CD4-positive, alpha-beta T cell treated with Interleukin-6 for 4 hours (primary cell): ENCODE measurements at places on chromosomes 1 and 21.

- no peak for DNase-seq
Observed at GRCh38 chr21:26739189-26739588, 106.0 kb downstream of the ADAMTS1 start.

DNA sequence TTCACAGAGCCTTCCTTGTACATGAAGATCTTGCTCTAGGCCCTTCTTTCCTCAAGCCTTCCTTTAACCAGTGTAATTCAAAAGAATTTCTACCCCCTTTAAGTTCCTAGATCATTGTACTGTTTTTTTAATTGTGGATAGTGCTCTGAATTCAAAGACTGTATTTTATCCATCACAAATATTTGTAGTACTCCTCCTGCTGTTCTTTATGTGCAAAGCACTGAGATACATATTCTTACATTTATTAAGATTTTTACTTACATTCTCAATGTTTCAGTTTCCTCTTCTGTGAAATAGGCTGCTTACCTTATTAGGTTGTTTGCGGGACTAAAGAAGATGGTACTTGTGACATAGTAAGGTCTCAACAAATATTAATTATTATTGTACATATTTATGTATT, 168.8 kb upstream of the PDE4B start:
- no peak for DNase-seq

- no peak for DNase-seq
Observed at GRCh38 chr1:37748565-37748964, 16.4 kb downstream of the EPHA10 start.

DNA sequence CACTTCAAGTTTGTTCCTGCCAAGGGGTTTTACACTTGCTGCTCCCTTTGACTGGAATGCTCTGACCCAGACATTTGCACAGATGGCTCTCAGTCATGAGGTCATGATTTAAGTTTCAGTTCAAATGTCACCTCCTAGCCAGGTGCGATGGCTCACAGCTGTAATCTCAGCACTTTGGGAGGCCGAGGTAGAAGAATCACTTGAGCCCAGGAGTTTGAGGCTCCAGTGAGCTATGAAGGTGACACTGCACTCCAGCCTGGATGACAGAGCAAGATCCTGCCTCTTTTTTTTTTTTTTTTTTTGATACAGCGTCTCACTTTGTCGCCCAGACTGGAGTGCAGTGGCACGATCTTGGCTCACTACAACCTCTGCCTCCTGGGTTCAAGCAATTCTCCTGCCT, 4.5 kb upstream of the ZMYM4 start:
- DNase-seq: no peak

DNA sequence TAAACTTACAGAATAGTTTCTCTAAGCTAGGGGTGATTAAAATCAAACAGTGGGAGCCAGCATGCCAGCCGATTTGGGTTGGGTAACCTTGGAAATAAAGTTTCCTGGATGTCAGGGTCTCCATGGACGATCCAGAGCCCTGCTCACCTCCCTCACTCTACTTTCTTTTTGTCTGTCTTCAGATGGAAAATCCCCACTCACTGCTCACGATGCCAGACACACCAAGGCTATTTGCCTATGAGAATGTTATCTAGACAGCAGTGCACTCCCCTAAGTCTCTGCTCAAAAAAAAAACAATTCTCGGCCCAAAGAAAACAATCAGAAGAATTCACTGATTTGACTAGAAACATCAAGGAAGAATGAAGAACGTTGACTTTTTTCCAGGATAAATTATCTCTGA, 13.9 kb downstream of the SLAMF7 start:
- DNase-seq: no peak

- DNase-seq: no peak
Observed at GRCh38 chr1:157844089-157844830, 2.7 kb upstream of the CD5L start.

GRCh38 chr1:19644681-19645410, 735 bp downstream of the NBL1 start:
- peak; percentile 63 for DNase-seq

DNA sequence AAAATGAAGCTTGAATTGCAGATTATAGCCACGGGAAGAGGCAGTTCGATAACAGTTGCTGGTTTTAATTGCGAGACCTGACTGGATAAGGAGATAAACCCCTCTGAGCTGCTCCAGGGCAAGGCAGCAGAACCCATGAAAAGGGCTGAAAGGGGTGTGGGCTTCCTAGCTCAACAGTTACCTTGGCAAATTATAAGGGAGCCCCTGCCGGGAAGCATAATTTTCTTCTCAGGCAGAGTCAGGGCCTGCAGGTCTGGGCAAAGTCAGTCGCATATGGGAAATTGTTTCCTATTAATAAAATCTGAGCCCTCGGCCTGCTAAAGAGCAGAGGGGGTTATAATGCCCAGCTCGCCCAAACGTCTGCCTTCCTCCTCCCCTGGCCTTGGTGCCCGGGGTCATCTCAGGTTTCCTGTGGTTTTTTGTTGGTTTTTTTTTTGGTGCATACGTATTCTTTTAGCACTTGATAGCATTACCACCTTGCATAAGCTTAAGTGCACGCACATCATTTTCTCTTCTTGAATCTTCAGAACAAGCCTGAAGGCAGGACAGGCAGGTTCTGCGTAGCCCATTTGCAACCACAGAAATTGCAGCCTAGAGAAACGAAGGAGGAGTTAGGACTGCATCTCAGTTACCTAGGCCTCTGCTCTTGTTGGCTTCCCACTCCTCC, 33.9 kb upstream of the SELENON start:
- no peak for DNase-seq

DNA sequence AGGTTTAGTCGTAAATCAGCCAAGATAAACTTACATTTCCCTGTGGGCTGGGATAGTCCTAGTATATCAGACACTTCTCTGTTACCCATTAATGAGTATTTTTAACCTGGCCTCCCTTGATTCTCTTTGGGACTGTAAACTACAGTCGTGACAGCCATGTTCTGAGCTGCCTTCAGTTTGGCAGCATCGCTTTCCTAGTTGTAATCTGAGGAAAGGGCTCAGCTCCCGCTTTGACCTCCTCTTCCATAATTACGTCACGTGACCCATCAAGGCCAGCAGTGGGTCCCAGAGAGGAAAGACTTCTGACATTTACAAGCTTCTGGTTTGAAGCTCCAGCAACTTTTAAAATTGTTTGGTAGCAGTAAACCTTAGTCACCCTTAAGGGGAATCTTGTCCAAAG, 34.6 kb upstream of the MTR start:
- no peak for DNase-seq

DNA sequence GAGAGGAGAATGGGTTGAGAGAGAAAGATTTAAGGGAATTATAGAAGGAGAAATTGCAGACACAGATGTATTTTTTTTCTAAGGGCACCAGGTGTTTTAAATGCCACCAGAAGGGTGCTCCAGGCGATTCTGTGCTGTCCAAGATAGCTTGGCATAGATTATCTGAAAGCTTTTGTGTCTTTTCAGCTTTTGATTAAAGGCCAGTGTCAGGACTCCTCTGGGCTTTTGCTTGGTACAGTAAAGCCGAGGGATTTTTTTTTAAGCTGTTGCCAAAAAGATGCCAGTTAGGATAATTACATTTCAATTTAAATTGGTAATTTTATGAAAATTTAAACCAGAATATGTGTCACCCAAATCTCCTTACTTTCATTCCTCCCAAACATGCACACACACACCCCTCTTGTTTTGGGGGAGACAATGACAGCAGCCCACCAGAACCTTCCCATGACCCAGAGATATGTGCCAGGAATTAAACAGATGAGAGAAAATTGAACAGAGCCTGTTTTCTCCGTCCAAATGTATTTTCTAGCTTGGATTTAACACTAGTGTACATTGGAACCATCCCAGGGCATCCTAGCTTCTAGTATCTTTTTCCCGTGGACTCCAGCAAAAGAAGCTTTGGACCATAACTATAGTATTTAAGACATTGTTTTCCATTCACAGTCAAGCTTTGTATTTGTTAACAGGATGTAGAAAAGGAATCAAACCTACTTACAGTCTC, 670.7 kb upstream of the CXADR start:
- DNase-seq: no peak

GRCh38 chr1:170664828-170665612, 1.1 kb downstream of the PRRX1 start:
- DNase-seq: no peak

GRCh38 chr1:202681736-202682420, 28.4 kb downstream of the SYT2 start:
- DNase-seq: no peak
